Foreskin melanocyte (primary cell): ENCODE measurements at places on chromosomes 13 and 19.

GRCh38 chr13:51619614-51620013 lies 35.4 kb downstream of the WDFY2 start:
- no peak for DNase-seq

DNA sequence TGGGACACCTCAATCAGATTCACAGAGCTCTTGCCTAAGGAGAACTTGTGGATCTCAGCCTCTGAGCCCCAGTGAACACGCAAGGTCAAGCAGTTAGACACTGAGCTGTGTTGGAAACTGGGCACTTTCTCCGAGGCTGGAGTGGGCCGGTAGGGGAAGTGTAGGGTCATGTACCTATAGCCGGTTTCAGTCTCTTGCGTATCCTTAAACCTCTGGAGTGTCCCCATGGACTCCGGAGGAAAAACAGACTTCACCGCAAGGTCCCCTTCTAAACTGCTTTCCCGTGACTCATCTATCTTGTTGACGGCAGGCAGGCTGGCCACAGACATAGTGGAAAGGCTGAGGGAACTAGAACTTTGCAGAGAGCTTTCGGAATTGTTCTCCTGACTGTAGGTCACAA lies 11.3 kb downstream of the IQCN start:
- no peak for DNase-seq

GRCh38 chr13:85608255-85608829 lies 190.9 kb downstream of the SLITRK6 start:
- DNase-seq: no peak

DNA sequence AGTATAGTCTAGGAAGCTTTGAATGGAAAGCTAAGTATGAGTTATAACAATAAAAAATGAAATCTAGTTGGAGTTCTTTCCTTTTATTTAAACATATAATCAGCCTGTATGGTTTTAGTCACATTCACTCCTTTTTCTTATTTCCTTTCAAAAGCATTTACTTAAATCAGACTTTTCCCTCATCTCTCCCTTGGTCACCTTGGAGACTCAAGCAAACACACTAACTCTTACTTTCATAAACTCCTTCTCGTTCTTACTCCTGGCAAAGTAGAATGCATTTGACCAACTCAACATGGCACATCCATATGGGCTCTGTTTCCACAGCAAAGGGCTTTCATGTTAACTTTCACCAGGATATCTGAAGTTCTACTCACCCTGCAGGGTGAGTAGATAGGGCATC lies 400.0 kb downstream of the LMO7 start:
- no peak for DNase-seq

DNA sequence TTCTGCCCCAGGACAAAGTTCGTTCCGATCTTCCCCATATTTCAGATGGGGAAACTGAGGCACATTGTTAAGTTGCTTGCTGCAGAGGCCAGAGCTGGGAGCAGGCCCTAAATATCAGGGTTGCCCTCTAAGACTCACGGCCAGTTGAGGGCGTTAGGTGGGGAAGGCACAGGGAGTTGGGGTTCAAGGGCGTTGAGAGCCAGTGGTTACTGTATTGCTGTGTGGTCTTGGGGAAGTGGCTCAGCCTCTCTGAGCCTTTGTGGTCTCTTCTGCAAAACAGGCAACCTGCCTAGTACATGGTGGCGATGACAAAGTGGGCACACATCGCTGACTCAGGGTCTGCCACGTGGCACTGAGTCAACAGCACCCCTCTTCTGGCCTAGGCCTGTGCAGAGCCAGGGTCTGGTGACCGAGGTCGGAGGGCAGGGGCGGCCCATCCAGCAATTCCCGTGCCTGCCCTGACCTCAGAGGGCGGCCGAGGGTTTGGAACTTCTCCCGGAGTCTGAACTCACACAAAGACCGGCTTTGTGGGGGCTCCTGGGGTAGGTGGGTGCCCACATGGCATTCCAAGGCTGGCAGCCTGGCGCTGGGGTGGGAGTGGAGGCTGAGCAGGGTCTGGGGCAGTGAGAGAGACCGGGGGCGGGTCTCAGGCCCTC lies 10.2 kb downstream of the TNFAIP8L1 start:
- no peak for DNase-seq
